HCT116 (cell line): ENCODE measurements at places on chromosomes 4 and X.

DNA sequence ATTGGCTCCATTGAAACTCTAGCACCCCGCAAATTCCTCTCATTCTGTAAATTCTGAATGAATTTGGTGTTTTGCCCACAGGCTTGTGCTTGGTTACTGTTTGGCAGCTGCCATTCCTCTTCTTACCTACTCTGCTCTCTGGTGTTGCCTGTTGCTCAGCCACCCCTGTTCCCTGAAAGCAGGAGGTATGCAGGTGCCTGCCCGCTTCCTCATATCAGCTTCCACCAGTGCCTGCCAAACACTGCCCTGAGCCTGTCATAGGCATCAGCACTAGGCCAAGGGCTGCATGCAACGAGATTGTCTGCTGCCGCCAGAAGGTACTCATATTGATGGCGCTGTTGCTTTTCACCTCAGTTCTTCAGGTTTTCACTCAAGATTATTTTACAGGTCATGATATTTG, 978.1 kb downstream of the C4orf33 start:
- DNase-seq = no peak

DNA sequence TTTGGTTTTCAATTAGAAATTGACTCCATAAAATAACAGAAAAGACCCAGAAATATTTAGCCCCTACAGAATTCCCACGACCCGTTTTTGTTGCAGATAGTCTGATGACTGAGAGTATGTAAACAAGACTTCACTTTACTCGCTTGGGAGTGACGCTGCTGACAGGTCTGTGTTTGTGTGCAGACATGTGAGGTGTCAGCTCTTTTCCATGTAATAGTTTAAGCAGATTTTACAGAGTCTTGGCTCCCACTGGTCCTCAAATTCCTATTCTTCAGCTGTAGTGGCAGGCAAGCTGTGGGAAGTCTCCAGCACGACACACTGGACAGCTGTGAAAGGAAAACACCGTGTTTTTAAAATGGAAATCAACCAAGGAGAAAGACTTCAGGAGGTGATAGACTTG, 455.7 kb downstream of the GABRG1 start:
- DNase-seq = no peak

DNA sequence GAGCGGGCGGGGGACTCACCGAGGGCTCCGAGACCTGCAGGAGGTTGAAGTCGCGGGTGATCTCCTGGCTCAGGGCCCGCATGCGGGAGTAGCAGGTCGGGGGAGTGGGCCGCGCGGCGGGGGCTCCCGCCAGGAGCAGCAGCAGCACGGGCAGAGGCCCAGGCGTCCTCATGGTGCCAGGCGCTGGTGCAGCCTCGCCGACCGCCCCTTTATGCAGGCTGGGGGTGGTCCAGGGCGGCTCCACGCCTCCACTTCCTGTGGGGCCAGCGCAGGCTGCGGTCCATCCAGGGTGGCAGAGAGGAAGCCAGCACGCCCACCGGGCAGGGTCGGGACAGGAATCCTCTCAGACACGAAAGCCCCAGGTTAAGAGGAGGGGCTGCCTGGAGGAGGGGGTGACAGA, at the start of gene CYTL1:
TSS of gene CYTL1 (minus strand) at position 185 of the 400 bp plus-strand sequence. CDS start at position 172, 13 bp downstream.
- no peak for DNase-seq

DNA sequence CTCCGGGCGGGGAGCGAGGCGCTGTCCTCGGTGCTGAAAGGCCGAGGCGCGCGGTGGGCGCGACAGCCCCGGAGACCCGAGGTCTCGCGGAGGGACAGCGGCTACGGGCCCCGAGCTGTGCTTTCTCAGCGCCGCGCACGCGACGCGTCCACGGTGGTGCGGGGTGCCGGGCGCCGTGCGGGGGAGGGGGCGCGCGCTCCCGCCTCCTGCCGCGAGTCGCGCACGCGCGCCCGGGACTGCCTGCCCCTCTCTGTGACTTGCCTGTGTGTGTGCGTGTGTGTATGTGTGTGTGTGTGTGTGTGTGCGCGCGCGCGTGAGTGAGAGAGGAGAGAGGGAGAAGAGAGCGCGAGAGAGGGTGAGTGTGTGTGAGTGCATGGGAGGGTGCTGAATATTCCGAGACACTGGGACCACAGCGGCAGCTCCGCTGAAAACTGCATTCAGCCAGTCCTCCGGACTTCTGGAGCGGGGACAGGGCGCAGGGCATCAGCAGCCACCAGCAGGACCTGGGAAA, at the start of gene GRIA2:
TSS of gene GRIA2 (plus strand) at position 358 of the 511 bp plus-strand sequence. CDS start 315 bp downstream, outside the sequence.
- DNase-seq = no peak

DNA sequence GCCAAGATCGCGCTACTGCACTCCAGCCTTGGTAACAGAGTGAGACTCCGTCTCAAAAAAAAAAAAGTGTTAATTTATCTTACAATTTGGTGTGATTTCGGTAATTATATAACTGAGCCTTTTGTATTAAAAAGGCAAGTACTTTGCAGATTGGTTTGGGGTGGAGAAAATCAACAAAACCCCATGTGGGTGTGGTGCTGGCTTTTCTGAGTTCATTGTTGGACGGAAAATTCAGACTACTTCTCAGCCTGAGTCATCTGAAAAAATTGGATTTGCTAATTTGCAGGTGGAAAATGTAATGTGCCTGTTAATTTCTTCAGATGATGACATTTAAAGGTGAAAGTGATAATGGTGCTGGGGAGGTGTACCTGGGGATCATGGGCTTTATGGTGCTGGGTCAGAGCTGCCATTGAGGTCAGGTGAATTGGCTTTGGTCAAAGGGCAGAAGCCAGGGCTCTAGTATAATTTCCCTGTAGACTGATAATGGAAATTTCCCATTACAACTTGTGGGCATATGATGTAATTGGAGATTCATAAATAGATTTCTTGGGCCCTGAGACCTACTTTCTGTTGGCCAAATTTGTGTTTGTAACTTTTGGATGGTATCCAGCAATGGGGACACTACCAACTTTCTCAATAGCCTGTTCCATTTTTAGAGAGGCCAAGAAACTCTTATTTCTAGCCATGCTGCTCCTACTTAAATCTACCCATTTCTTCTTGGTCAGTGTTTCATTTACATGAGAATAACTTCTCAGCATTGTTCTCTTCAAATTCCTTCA, 74.3 kb upstream of the TEX13D start:
- no peak for DNase-seq

- DNase-seq = no peak
Observed at GRCh38 chrX:46838486-46838870, 1.6 kb downstream of the RP2 start.

GRCh38 chrX:18179446-18179845, 41.2 kb downstream of the BEND2 start:
- no peak for DNase-seq

- DNase-seq = peak; percentile 2
Observed at GRCh38 chrX:140141444-140142029, 176.2 kb upstream of the CXorf66 start.

DNA sequence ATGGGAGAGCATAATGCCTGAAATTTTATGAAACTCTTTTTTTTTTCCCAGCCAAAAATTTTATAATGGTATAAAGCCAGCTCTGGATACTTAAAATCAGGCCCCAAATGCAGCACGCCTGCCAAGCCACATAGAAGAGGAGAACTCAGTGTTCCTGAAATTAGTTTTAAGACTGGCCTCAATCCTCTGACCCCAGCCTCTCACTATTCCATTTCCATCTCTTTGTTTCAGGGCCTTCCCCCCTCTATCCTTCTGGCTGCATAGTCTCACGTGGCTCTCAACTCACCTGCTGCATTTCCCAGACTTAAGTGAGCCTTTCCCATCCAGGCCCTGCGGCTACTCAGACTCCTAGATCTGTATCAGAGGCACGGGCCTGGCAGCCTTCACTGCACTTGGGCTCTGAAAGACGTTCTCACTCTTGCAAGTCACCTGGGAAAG, 5.2 kb upstream of the CBR4 start:
- no peak for DNase-seq

DNA sequence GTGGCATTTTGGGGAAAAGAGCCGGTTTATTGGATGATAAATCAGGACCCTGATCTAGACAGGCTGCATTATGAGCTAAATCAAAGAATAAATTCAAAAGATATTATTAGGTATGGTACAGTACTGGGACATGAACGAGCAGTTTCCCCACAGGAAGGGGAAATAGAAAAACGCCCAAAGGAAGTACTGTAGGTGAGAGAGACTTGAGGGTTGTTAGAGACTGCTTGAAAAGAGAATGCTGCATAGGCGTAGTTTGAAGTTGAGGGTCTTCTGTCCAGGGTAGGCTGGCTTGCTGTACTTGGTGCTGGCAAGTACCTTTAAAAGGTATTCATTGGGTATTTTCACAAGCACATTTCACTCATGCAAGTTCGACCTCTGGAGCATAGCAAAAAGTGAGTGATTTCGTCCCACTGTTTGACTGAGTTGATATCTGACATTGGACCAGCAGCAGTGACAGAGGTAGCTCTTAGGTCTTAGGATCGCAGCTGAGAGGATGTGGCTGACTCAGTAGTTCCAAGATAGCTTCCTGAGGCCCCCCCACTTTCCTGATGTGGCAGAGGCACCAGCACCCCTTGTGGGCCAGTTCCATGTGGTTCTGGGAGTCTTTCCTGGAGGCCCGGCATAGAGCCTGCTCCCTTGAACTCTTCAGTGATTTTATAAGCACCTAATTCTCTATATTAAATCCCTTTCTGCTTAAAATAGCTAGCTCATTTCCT, 64.3 kb downstream of the TMEM131L start:
- DNase-seq = no peak

GRCh38 chr4:131316086-131316485, 1833.0 kb upstream of the PCDH10 start:
- no peak for DNase-seq

DNA sequence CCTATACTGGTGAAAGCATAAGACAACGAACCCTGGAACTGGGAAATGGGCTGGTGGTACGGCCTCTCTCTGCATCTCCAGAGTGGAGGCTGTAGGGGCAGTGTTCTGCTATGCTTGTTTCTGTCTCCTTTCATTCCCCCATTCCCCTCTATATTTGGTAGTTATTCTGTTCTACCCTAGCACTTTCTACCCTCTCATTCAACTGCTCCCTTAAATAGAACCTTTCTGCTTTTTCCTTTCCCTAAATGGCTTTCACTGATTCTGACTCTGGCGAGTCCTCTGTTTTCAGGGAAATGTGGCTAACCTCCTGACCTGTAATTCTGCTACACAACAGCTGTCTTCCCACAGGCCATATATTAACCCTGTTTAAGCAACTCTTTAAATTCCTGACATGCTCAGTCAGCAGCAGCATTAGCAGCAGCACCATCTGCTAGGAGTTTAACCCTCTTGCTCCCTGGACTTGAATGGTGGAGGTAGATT, 94.2 kb downstream of the CXCL13 start:
- no peak for DNase-seq

GRCh38 chr4:54400802-54401201, 171.7 kb downstream of the PDGFRA start:
- no peak for DNase-seq

GRCh38 chrX:67351411-67351810, 192.4 kb upstream of the AR start:
- DNase-seq = no peak

DNA sequence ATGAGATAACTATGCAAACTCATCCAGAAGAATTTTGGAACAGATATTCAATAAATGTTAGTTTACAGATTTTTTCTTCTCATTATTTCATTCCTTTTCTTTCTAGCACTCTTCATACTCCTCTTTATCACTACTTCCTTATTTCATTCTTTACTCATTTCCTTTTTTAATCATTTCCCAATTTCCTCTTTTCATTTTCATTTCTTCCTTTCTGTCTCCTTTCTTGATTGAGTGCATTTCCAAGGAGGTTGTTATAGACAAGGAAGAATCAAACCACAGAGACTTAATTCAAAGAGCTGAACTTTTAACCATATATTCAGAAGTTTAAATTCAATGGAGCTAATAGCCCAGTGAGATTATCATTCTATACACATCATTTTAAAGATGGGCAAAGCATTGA, 600.7 kb downstream of the ARAP2 start:
- no peak for DNase-seq

DNA sequence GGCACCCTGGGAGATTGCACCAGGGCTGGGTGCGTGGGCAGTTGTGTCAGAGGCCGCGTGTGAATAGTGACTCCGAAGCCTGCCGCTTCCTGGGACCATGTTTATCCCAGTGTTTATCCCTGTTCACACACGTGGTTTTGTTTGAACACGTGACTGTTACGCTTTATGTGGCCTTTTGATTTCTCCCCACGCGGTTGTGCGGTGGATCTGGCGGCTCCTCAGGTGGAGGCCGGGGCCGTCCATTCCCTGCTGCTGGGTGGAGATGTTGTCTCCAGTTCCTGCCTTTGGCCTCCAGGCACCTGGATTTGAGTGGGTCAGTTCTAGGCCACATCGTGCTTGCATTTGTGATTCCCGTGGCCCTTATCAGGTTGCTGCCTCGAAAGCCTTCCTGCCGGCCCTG, 35.1 kb downstream of the NELFA start:
- DNase-seq = no peak

DNA sequence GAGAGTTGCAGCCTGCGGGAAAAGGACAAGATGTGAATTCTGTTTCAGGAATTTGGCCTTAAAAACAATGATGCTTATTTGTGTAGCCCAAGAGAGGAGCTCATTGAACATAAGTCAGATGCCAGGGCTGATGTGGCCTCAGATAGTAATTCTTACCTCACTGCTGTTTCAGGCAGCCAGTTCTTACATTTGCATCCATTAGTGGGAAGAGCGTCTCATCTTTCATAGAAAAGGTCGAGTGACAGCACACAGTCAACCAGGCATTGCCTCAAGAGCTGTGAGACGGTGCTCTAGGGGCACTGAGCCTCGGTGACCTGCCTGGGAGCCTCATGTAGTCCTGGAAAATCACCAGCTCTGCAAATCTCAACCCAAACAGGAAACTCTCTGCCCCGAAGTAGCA, 174.9 kb upstream of the FRG1 start:
- no peak for DNase-seq

- DNase-seq = no peak
Observed at GRCh38 chrX:40012868-40013265, 84.9 kb downstream of the BCOR start.

DNA sequence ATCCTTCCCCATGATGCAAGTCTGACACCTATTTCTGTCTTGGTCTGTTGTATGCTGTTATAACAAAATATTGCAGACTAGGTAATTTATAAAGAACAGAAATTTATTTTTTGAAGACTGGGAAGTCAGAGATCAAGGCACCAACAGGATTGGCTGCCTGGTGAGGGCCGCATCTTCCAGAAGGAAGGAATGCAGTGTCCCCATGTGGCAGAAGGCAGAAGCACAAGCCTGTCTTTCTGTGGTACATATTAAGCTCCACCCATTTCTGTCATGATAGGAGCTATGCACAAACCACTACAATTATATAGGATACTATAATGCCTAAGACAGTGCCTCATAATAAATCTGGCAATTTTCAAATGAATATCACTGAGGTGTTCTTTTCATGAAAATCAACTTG, 502.3 kb upstream of the DIAPH2 start:
- DNase-seq = no peak

GRCh38 chr4:182427554-182427953, 184.4 kb downstream of the TENM3 start:
- no peak for DNase-seq

- no peak for DNase-seq
Observed at GRCh38 chr4:103171006-103171405, 27.1 kb downstream of the CENPE start.

- DNase-seq = no peak
Observed at GRCh38 chrX:48683411-48683982, at the start of gene WAS. Gene WAS (plus strand): TSS chrX:48683799. CDS start chrX:48683854, 55 bp downstream.

- no peak for DNase-seq
Observed at GRCh38 chr4:1880332-1880731, 9.1 kb downstream of the NSD2 start.

GRCh38 chrX:134764202-134764785, 106.0 kb upstream of the PLAC1 start:
- peak; percentile 57 for DNase-seq
